Effector CD8-positive, alpha-beta T cell (primary cell): ENCODE measurements at places on chromosomes 16 and 17.
A peak's percentile ranks its signal among the peaks of the same experiment; 100 is the strongest.

DNA sequence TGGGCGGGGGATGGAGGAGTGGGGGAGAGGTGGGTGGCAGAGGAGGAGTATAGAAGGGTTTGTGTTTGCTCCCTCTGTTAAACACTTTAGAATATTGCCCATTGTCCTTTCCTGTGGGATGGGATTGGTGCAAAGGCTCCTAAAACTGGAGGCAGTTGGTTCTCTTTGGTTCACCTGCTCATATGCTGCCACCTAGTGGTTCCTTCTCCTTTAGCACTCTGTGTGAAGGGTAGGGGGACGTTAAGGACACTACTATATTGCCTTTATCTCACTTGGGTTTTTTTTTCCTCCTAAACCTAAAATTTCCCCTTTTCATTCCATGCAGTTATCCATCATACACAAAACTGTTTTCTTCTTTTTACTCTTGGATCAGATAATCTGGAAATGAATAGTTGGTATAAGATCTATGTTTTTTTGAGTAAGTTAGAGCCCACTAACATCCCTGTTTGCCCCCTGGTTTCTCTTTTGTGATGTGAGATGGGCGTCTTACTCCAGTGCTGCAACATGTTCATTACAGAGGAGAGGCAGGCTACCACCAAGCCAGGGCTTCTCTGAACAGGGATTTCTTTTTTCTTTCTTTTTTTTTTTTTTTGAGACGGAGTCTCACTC is 23.8 kb downstream of the SNX11 start:
- DNase-seq = peak; percentile 7

DNA sequence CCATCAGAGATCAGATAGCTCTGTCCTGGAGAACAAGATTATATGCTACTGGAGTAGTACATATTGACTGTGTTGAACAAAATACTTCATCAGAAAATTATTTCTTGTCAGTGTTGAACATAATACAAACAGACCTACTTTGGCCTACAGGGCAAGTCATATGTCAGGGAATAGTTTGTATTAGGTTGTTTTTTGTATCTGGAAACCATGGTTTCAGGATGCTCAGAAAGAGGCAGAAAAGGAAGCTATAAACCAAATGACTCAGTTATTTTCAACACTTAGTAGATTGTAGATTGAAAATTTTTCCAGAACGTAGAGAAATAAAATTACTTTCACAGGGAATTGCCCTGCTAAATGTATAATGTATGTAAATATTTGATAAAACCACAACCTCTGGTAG is 198.4 kb downstream of the CYB561 start:
- no peak for DNase-seq

- no peak for DNase-seq
These were observed 36.6 kb downstream of the GNAO1 start for GRCh38 chr16:56227936-56228335.

GRCh38 chr17:12053552-12053951 is 32.9 kb downstream of the MAP2K4 start:
- no peak for DNase-seq

DNA sequence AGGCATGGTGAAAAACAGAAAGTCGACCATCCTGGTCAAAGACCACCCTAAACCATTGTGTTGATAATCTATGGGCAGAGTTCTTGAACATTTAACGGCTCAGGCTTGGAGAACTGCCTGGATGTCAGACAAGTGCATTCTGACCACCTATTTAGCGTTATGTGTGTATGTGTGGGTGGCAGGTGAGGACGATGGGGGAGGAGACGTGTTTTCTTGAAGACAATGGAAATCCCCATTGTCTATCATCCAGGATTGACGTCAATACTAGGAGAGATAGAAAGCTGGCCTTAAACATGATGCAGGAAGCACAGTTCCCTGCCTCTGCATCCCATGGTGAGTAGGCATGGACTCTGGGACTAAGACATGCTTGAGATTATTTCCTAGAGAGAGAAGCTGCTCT is 157.4 kb upstream of the MAF start:
- DNase-seq = no peak

DNA sequence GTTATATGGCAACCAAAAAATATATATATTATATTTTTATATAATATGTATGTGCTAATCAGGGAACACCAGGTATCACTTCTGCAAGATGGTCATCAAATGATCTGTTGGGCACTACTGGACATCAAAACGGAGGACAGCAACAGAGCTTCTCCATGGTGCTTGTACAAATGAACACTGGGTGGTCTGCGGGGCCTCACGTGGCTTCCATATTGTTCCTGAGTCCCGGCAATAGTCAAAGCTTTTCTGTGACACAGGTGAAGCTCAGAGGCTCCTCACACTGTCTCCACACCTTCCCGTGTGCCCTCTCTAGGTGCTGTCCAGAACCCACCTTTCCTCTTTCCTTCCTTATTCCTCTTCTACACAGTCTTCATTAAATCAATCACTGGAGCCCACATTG is 149.9 kb upstream of the PIRT start:
- DNase-seq = no peak

DNA sequence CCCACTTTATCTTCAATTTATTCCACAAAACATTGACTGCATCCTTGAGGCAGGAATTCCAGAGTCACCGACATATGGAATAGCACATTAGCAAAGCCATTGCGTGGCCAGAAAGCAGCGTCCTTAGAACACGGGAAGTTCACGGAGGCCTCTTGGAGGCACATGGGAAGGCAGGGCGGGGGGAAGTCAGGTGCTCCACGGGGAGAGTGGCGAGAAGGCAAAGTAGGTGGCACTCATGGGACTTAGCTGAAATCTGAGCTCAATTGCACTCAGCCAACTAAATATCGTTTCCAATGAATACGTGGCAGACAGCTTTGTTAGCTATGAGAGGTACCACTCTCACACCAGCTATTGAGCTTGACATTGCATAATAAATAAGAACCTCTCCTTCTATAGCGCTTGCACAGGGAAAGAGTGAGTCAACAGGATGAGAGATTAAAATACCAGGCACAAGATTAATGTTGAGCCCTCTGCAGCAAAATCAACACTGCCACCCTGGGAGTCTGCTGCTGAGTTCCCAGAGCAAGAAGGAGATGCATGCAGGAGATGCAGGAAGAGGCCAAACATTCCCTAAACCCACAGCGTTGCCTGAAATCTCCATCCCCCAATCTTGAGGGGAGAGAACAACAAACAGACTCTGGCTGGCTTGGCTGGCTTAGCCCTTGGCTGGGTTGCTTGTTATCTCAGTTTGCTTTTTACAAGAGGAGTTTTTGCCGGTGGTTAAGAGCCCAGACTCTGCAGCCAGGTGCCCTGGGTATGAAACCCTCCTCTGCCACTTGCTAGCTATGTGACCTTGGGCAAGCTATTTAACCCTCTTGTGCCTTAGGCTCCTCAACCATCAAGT is 28.8 kb downstream of the ABCC12 start:
- DNase-seq = no peak

- peak; percentile 8 for DNase-seq
These were observed 55.2 kb downstream of the ARSG start for GRCh38 chr17:68346448-68346847.

GRCh38 chr17:9905902-9906301 is 831 bp upstream of the RCVRN start:
- DNase-seq = no peak

DNA sequence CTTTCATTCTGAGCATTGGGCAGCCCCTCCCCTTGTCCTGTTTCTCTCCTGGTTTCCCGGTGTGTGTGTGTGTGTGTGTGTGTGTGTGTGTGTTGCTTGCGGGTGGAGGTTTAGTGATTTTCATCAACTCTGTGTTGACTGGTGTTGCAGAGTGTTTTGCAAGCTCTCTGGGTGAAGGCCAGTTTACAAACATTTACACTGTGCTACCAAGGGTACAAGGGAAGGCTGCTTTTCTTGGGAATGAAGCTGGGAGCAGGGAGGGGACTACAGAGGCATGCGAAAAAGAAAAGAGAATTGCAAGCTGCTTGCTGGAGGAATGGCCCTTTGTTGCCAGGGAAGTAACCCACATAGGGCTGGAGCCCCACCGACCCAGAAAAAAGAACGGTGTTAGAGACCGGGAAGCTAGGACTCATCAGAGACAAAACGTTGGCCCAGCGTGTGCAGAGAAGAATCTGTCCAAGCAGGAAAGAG is 29.6 kb downstream of the HS3ST3B1 start:
- DNase-seq = no peak

DNA sequence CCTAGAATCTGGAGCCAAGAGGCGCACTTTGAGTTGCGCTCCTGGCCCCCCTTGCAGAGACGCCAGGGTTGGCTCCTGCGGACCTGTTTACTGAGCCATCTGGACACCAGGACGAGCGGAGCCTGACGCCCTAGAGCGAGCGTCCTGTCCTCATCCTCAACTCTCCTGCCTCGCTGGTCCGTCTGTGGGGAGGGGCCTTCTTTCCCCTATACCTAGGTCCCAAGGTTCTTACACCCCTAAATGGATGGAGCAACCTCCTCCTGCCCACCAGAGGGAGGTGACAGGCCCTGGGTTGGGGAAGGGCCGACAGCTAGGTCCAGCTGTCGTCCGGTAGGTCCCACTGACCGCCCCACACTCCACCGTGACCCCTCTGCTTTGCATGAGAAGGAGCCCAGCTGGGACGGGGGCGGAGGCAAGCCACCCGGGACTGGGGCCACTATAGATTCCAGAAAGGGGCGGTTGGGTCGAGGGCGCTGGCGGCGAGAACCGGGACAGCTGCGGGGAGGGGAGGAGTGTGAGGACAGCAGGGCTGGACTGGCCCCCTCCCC is 3.1 kb upstream of the LHX1 start:
- DNase-seq = no peak

DNA sequence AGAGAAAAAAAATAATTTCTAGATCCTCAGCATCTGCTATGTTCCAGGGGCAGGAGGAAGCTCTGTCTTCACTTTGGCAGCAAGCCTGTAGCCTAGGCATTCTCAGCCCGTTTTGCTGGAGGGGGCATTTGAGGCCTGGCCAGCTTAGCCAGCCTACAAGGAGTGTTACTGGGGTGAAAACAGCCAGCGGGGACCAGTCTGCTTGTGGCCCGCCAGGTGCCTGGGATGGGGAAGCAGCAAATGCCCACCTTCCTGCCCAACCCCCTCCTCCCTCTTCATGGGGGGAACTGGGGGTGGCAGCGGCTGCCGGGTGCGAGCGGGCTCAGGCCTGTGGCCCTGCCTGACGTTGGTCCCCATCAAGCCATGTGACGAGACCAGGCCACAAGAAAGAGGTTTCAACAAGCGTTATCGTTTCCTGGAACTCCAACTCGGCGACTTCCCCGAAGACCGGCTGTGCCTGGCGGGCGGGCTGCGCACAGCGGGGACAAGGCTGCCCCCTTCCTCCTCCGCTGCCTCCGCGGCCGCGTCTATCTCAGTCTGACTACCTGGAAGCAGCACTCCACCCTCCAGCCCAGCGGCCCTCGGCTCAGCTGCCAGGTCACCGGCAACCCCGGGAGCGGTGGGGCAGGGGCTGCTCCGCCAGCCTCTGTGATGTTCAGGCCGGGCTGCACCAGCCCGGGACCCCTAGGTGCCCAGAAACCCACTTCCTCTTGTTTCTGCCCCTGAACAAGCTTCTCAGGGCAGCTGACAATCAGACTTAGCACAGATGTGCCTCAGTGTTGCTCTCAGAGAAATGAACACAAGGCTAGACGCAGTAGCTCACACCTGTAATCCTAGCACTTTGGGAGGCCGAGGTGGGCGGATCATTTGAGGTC is 22.9 kb downstream of the SOCS1 start:
- peak; percentile 69 for DNase-seq

GRCh38 chr17:81401723-81402529 is 6.7 kb downstream of the BAHCC1 start:
- DNase-seq = no peak

GRCh38 chr16:89046491-89046890 is 47.2 kb upstream of the ACSF3 start:
- DNase-seq = no peak

DNA sequence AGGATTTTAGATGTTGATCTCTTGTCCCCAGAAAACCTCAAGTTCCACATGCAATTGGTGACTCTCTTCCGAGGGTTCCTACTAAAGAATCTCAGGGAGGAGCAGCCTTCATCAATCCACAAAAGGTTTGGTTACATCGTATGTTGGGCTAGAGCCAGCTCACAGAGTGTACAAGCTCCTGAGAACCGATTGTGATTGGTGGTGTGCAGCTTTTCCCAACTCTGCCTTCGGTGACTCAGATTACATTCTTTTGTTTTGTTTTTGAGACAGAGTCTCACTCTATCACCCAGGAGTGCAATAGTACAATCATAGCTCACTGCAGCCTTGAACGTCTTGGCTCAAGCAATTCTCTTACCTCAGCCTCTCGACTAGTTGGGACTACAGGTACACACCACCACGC is 172.4 kb downstream of the PMP22 start:
- DNase-seq = no peak

GRCh38 chr16:65415460-65415859 is 293.6 kb upstream of the CDH11 start:
- no peak for DNase-seq

GRCh38 chr17:41354536-41354935 is 3.9 kb upstream of the KRT33A start:
- DNase-seq = no peak

- DNase-seq = no peak
These were observed 57.2 kb upstream of the ETV4 start for GRCh38 chr17:43603321-43603720.

- no peak for DNase-seq
These were observed 228.5 kb upstream of the PMFBP1 start for GRCh38 chr16:72400257-72401083.

DNA sequence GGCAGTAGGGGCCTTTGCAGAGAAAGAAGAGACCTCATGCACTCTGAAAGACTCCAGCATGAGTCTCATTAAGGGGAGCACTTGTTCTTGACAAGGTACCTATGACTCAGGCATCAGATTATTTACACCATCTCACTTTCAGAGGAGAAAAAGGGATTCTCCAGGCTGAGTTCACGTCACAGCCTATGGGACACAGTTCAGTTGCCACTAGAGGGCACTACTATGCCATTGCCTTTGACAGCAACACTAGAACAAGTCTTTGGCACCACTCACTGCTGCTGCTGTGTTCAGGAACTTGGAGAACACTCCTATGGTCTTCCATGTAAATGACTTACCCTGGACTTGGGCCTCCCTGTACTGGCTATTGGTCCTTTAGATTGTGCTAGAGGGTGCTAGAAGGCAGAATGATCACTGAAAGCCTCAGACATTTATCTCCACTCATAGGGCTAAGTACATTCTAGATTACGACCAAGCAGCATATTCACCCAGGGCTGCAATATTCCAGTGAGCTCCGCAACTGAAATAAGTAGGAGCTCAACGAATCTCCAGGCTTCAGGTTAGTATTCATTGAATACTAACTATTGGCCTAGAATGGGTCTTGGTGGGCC is 225.1 kb upstream of the CA10 start:
- no peak for DNase-seq

DNA sequence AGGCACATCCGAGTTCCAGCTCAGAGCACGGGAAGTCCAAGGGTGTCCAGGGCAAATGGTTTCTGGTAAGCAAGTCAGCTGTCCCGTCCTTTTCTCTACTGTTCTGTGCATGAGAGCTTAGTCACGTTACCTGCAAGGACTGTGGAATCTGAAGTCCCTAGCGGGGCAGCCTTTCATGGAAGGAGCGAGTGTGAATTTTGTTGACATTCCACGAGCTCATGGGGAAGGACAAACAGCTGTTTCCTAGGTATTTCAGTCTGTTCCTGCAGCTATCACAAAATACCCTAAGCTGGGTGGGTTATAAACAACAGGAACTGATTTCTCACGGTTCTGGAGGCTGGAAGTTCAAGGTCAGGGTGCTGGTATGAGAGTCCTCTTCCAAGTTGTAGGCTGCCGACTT is 109.2 kb downstream of the SDR42E1 start:
- DNase-seq = no peak

- DNase-seq = no peak
These were observed 150.3 kb downstream of the IRX3 start for GRCh38 chr16:54136276-54136625.
